ENCODE measurements at places on chromosomes 4 and X. TPM values are rescaled to one million over a fixed set of nuclear protein-coding genes. Genes with fewer than 3 reads are reported as not detected.

- DNase-seq, result no peak
Observed at GRCh38 chr4:151676301-151676700, 84.5 kb downstream of the GATB start.

DNA sequence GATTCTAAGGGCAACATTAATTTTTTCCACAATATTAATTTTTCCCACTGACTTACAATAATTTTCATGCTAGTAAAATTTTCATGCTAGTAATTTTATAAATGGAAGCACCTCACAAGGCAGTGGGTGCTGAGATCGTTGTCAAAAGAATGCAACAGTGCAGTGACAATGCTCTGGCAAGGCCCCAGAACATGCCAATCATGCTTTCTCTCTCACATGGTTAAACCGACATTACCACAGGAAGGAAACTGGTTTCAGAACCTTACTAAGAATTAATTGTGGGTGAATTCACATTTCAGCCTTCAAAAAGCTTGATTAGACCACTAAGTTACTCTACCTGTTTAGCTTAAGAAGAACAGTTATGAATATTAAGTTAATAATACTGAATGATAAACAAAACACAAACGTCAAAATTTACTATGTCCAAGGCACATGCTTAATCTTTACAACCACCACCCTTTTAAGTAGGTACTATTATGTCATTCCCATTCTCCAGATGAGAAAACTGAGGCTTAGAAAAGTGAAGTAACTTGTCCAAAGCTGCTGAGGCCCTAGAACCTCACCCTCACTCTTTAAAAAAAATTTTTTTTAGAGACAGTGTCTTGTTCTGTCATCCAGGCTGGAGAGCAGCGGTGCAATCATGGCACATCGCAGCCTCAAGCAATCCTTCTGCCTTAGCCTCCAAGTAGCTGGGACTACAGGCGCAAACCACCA, 10.0 kb upstream of the OPHN1 start:
- no peak for DNase-seq

- DNase-seq, result no peak
Observed at GRCh38 chr4:176383273-176384077, 63.7 kb downstream of the SPCS3 start.

GRCh38 chrX:6738518-6739470, 203.9 kb upstream of the VCX3A start:
- DNase-seq, result peak; percentile 14

DNA sequence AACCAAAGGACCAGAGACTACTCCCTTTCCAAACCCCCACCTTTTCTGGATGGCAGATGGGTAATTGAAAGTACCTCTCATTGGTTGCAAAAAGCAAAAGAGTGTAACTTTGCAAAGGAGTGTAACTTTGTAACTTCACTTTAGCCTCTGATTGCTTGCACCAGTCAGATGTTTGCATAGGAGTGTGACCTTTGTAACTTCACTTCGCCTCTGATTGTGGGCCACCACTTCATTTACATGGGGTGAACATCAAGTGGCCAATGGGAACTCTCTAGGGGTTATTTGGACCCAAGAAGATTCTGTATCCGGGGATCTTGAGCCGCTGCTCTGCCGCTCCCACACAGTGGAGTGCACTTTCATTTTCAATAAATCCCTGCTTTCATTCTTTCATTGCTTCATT, 9.9 kb upstream of the SLC25A43 start:
- no peak for DNase-seq

- DNase-seq, result no peak
Observed at GRCh38 chr4:38818441-38818976, 13.9 kb upstream of the TLR1 start.

DNA sequence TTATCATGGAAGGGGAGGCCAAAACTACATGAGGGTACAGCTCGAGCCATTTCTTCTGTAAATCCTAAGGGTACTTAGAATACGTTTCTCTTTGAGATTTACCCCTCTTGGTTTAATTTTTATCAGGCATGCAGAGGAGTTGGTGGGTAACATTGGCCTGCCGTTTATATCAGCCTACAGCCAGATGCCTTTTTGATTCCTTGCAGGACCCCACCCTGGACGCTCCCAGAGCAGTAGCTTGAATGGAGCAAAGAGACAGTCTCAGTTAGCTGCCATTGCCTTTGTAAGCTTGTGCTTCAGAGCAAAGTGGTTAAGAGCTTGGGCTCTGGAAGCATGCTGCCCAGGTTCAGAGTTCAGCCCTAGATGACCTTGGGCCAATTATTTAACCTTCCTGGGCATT, 9.0 kb downstream of the DOCK11 start:
- DNase-seq, result no peak

DNA sequence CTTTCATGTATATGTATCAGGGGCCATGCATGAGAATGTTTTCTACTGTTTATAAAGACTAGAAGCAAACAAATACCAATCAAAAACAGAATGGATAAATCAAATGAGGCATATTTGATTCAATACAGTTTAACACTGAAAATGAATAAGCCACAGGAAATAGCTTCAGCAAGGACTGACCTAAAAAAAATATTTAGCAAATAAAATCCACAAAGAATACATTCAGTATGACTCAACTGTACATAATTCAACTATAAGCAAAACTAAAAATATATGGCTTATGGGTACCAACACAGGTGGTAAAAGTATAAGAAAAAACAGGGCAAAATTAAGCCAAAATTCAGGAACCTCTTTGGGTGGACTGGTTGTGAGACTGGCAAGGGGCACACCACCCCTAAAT, 112.9 kb downstream of the KCNIP4 start:
- DNase-seq, result no peak

DNA sequence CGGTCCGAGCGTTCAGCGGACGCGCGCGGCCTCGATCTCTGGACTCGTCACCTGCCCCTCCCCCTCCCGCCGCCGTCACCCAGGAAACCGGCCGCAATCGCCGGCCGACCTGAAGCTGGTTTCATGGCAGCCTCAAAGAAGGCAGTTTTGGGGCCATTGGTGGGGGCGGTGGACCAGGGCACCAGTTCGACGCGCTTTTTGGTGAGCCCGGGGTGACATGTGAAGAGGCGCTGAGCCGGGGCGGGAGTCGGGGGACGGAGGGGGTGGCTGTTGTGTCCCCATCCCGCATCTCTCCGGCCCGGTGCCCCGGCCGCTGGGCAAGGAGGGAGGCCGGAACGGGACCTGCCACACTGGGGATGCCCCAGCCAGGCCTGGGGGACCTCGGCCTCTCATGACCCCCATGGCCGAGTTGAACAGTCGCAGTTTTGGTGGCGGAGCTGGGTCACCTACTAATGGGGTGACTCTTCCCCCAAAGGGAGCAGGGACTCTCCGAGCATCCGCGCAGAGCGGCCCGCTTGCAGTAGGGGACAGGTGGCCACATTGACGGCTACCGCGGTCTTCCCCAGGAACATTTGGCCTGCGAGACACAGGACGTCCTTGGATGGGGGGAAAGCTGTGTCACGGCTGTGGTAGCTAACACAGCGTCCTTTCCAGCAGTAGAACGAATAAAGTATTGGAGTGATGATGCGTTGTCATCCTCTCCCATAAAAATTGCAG, at the start of gene GK:
Gene GK, plus strand, starts transcription at position 9 of the 717 bp plus-strand sequence. Its CDS starts 115 bp downstream, at position 124.
- no peak for DNase-seq

DNA sequence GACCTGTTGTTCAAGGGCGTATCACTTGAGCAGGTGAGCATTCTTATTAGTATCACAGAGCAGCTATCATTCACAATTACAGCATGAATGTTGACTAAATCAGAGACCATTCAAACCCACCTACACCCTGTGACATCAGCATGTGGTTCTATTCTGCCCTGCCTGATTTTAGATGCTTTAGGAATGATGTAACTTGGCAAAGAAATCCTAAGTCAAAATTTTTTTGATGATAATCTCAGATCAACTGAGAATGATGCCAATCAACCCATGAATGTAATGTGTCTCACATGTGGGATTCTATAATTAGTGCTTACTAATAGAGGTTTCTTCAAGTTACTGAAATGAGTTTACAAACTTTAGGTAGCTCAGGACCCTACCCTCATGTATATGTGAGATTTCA, 13.4 kb upstream of the CHIC2 start:
- no peak for DNase-seq

DNA sequence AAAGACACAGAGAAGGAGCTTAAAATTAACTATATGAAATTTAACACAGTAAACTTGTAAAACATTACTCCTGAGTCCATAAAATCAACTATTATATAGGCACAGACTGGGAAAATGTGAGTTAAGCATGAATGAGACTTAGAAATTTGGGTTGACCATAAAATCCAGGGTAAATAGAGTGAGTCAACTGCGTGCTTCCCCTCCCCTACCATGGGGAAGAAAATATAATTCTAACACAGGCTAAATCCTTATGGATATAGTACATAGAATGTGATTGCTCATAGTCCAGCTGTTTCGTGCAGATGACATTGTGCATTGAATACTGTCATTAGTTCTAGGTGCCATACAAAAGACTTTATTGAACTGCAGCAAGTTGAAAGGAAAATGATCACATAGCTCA, 42.2 kb downstream of the KLHL5 start:
- no peak for DNase-seq

DNA sequence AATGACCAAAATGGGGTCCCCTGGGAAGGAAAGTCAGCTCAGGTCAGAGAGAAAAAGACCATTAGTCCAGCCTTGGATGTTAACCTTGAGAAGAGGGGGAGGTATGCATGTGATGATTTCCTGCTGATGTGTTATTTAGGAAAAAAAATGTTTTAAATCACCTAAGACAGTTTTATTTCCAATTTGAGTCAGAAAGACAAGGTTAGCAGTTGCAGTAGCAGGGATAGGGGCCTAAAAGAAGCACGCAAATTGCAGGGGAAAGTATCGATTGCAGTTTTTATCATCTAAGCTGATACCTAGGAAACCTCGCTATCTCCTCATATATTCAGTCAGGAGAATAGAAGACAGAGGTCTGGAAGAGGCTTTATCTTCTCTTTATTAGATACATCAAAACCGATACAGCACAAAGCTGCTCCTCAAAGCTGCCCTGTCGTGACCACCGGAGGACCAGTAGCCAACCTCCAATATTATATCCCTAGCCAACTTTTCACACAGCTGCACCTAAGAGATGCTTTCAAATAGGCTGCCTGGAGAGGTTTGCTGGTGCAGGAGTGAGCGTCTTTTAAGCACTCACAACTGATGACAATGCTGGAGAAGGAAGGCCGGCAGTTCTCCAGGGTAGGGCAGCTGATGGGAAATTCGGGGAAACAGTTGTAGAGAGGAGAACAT, 289.4 kb downstream of the INPP4B start:
- DNase-seq, result no peak

- no peak for DNase-seq
Observed at GRCh38 chrX:74797338-74797887, 127.8 kb downstream of the NEXMIF start.

GRCh38 chr4:3384391-3384770, 57.4 kb upstream of the HGFAC start:
- DNase-seq, result no peak

DNA sequence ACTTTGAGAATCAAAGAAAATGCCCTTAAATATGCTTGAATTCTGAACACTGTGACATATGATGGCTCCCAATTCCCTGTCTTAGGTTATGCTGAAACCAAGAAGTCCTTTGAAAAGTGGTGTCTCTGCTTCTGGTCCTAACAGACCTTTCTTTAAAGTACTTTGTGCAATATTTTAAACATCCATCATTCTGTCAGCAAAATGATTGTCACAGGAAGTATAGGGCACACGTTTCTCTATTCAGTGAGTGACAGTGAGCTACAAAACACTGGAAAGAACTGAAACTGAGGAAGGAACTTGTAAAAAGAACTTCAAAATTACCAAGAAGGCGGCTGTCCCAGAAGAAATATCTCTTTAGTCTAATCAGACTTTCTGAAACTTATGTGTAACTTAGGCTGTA, 12.2 kb upstream of the NUP54 start:
- DNase-seq, result no peak

GRCh38 chrX:34956916-34957315, 14.3 kb downstream of the FAM47B start:
- no peak for DNase-seq

- no peak for DNase-seq
Observed at GRCh38 chrX:31658360-31658759, 586.5 kb upstream of the FTHL17 start.

GRCh38 chr4:23957465-23957864, 67.6 kb upstream of the PPARGC1A start:
- no peak for DNase-seq

GRCh38 chr4:126748736-126749135, 884.0 kb upstream of the INTU start:
- no peak for DNase-seq

DNA sequence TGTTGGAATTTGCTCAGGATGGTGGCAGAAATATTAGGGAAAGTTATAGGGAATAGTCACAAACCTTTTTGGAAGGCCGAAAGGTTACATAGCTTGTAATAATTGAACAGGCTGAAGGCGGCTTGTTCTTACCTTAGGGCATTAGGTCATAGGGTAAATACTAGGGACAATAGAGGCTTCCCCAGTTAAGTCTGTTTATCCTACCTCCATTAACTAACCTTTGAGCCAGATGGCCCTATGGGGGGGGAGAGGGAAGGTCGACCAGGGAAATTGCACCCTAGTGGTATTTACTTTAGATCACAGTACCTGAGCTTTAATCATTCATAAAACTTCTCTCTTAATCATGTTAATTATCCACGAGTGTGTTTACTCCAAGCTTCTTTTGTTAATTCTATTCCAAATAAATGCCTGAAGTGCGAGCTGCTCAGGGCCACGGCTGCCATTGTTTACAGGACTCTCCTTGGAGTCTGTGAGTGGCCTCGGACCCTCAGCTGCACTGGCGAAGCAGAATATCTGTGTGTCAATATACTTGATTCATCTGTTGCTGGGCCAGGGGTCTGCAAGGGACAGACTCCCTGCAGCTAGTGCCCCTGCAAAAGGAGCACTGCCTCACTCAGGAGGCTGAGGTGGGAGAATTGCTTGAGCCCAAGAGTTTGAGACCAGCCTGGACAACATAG, 22.9 kb downstream of the PAGE2 start:
- no peak for DNase-seq

- DNase-seq, result no peak
Observed at GRCh38 chrX:110008011-110008635, 5.2 kb downstream of the TMEM164 start.

GRCh38 chr4:17324386-17324830, 187.5 kb downstream of the QDPR start:
- no peak for DNase-seq

Gene NXF3
- total RNA-seq, result not detected

Gene STARD8
- total RNA-seq, result 0.05 TPM

Gene MGAT4D
- total RNA-seq, result not detected

Gene SPATA18
- total RNA-seq, result 2.8 TPM

Gene GPR34
- total RNA-seq, result 0.24 TPM

Gene CABS1
- total RNA-seq, result not detected

Gene SMIM14
- 83.1 TPM for total RNA-seq

Gene CXCL11
- not detected for total RNA-seq

Gene WFS1
- 4.3 TPM for total RNA-seq

Gene TADA2B
- 26.7 TPM for total RNA-seq

Gene SUPT20HL2
- total RNA-seq, result not detected

Gene LRBA
- total RNA-seq, result 55.7 TPM

Gene NMU
- not detected for total RNA-seq

All from activated B cell treated with CpG ODN at 0.5 μM for 24 hours (primary cell).